ENCODE measurements at places on chromosomes 6 and 20. TPM values are rescaled to one million over a fixed set of nuclear protein-coding genes. Genes with fewer than 3 reads are reported as not detected.
A peak's percentile ranks its signal among the peaks of the same experiment; 100 is the strongest.

GRCh38 chr20:59044295-59044694, 1.7 kb upstream of the PRELID3B start:
- no peak for DNase-seq

- DNase-seq, result no peak
Observed at GRCh38 chr20:2485080-2485479, 14.5 kb upstream of the SNRPB start.

TINAG gene
- total RNA-seq, result not detected

OTOR gene
- total RNA-seq, result not detected

GRCh38 chr6:47169785-47170616, 127.9 kb upstream of the ADGRF1 start:
- DNase-seq, result no peak

DNA sequence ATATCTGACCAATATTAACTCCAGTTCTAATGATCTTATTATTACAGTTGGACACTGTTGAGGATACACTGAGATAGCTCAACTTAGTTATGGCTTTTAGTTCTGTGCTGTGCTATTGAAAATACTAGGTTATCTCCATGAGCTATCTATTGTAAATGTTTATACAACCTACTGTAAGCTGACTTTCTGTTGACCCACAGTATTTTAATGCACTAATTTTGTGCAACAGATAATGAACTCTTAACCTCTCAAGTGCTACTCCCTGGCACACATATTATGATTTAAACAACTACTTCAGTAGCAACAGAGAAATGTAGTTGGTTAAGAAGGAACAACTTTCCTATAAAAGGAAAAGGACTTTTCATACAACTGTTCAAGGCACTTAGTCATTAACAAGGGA, 5.2 kb upstream of the MMS22L start:
- DNase-seq, result no peak

- DNase-seq, result no peak
Observed at GRCh38 chr6:89503641-89504040, 70.7 kb downstream of the ANKRD6 start.

DNA sequence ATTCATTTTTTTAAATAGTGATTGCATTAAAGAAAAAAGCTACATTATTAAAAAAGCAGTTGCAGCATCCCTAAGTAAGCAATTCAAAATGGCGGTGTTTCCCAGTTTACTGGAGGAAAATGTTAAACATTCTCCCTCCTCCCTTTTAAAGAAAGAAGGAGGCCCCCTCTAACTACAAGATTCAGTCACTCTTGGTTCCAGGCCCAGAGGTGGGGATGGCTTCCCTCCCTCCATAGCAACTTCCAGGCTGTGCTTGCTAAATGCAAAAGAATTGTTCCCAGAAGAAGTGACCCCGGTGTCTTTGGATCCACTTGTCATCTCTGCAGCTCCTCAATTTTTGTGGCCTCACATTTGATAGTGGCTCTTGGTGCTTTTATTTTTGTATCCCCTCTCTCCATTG, 165.9 kb downstream of the SOBP start:
- no peak for DNase-seq

DNA sequence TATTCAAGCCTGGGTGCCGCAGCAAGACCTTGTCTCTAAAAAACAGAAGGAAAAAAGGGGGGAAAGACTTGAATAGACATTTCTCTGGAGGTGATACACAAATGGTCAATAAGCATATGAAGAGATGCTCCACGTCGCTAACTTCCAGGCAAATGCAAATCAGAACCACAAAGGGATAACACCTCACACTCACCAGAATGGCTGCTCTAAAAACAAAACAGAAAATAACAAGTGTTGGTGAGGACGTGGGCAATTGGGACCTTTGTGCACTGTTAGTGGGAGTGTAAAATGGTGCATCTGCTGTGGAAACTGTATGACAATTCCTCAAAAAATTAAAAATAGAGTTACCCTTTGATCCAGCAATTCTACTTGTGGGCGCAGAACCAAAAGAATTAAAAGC, 48.4 kb upstream of the TULP1 start:
- DNase-seq, result no peak

GLYATL3 gene
- total RNA-seq, result not detected

ADGB gene
- not detected for total RNA-seq

GNAS-AS1 gene
- total RNA-seq, result 0.42 TPM

- no peak for DNase-seq
Observed at GRCh38 chr6:15631432-15631831, 31.4 kb downstream of the DTNBP1 start.

DNA sequence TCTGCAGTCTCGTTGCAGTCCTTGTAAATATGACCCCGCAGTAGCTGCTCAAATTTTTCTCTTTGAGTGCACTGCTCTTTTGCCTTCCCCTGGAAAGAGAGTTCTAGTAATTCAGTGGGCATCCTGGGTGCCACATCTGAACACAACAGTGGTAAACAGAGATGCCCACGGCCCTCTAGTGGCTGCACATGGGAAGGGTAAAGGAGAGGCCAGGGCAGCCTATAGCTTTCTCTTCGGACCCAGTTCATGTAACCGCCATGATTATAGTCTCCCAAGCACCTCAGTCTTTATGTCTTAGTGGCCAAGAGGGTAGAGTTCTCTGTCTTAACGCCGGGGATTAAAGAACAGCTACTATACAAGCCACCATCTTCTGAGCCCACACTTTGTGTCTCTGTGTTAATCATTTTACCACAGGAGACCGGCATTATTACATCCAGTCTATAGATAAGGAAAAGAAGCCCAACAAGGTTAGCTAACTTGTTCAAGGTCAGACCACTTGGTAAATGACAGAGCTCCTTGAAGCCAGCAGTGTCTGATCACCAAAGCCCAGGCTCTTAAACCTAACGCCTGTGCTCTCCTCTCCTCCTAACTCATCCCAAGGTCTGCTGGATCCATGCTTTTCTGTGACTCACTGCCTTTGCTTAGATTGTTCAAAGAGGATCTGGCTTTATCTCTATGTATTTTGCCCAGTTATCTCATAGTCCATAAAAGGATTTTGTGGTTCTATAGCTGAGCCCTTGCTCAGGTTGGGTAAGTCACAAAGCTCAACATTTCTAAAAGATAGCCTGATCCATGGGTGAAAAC, 81.8 kb downstream of the ISM1 start:
- no peak for DNase-seq

- no peak for DNase-seq
Observed at GRCh38 chr20:46347841-46348803, 39.8 kb upstream of the CDH22 start.

KCNK5 gene
- 0.87 TPM for total RNA-seq

EBF4 gene
- 6.0 TPM for total RNA-seq

DNA sequence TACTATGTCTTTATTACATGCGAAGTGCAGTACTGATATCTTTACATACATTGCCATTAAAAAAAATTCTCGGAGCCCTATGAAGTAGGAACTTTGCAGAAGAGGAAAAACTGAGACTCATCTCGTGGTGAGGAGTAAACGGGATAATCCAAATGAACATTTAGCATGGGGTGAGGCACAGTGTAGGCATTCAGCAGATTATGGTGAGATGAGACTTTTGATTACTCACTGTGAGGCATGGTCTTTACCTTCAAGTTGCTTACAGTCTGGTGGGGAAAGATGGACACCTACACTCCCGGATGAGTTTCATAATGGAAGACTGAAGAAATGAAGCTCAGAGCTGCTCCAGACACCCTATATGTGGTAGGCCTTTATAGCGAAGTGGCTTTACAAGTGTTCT, 1.4 kb downstream of the RPRD1B start:
- no peak for DNase-seq

- DNase-seq, result no peak
Observed at GRCh38 chr20:10519361-10520046, 84.4 kb downstream of the SLX4IP start.

GRCh38 chr20:35662551-35662950, 2.1 kb downstream of the CPNE1 start:
- no peak for DNase-seq

KCNK16 gene
- total RNA-seq, result not detected

- no peak for DNase-seq
Observed at GRCh38 chr6:3987053-3987452, 91.9 kb downstream of the FAM217A start.

TOX2 gene
- 1.2 TPM for total RNA-seq

- DNase-seq, result no peak
Observed at GRCh38 chr6:87251725-87252124, 70.7 kb upstream of the SMIM8 start.

GRCh38 chr6:137148306-137149034, 25.0 kb downstream of the IL22RA2 start:
- no peak for DNase-seq

OPRL1 gene
- 1.3 TPM for total RNA-seq

- peak; percentile 91 for DNase-seq
Observed at GRCh38 chr6:7050872-7051779, 56.6 kb upstream of the RREB1 start.

LY6G6F gene
- not detected for total RNA-seq

TTPAL gene
- 19.8 TPM for total RNA-seq

SOX18 gene
- total RNA-seq, result 70.5 TPM

- no peak for DNase-seq
Observed at GRCh38 chr20:55533632-55534031, 471.7 kb downstream of the CBLN4 start.

GRCh38 chr6:28082939-28083338, 2.6 kb downstream of the ZNF165 start:
- DNase-seq, result no peak

STX11 gene
- 32.7 TPM for total RNA-seq

WFDC10B gene
- total RNA-seq, result not detected

CCM2L gene
- total RNA-seq, result 10.4 TPM

PDYN gene
- not detected for total RNA-seq

DNA sequence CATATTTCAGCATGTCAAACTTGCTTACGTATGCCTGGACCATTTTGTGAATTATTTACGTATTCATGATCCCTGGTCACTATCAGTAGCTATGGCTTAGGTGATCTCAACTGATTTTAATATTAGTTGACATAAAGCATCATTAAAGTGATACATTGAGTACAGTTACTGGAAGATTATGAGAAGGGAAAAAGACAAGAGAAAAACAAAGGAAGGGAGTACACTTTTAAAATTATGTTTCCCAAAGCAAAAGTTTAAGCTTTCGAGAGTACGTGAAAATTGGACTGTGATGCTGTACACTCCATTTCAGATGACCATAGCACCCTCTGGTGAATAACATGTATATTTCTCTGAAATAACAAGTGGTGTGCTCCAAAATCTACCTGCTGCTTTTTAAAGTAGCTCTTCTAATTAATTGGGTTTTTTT, 215.0 kb upstream of the HSF2 start:
- DNase-seq, result no peak

- no peak for DNase-seq
Observed at GRCh38 chr6:37103169-37104039, 66.5 kb upstream of the PIM1 start.

DNA sequence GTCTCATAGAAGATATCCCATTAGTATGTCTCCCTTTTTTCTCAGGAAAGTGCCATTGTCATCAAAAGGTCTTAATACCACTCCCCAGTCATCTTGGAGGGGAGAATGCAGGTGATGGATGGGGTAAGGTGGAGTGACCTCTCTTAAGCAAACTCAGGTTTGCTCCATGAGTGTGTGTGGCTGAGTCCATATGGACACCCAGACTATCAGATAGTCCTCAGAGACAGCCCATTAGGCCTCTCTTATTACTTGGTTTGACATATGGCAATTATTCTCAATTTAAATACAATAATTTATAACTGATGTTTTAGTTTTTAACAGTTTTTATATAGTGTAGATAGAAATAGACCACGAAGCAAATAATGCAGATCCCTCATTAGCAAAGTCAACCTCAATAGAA, 23.2 kb downstream of the LAMA4 start:
- no peak for DNase-seq

DNA sequence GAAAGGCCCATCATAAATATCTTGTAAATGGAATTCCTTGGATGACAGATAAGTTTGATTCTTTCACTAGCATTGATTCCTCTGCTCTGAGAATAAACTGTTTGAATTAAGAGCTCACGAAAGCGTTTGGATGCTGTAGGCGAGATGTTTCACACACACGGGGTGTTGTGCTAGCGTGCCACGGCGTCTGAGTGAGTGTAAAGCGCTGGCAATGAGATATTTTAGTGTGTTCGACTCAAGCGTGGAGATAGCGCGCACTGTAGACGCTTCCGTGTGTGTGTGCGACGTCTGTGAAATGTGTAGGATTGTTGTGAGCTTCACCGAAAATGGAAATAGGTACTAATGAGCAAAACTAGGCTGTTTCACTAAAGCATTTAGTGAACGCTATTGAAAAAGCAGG, 29.4 kb upstream of the ADRM1 start:
- DNase-seq, result no peak

MCM9 gene
- 9.4 TPM for total RNA-seq

ELOVL2 gene
- total RNA-seq, result 0.10 TPM

GRCh38 chr6:148972481-148972880, 225.7 kb downstream of the UST start:
- DNase-seq, result no peak

DNA sequence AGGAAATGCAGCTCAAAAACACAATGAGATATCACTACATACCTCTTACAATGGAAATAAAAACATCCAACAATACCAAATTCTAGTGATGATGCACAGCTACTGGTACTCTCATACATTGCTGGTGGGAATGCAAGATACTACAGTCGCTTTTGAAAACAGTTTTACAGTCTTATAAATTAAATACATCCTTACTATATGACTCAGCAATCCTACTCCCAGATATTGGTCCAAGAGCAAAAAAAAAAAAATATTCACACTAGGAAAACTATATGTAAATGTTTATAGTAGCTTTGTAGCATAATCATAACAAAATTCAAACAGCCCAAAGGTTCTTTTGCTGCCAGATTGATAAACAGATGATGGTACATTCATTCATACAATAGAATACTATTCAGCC, 217.4 kb upstream of the FAM83B start:
- DNase-seq, result no peak
